CD4-positive, alpha-beta T cell treated with Interleukin-10 for 1 hour (primary cell): ENCODE measurements at places on chromosomes 2 and 18.

- DNase-seq, result peak; percentile 50
These were observed 15.4 kb downstream of the PPM1B start for GRCh38 chr2:44184106-44184505.

DNA sequence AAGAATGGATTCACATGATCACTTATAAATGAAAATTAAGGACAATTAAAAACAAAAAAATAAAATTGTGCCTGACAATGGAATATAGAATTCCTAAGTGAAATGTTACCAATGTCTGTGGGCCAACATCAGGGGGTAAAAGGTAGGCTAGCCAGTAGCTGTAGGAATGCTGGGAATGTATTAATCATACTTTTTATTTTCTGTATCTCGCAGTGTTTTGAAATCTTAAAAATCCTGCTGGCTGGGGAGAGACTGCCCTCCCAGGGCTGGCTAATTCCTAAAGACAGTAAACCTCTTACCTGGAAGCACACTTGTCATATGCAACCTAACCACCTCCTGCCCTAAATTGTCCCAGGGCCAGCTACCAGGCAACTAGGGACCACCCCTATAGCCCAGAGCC, 69.8 kb downstream of the REV1 start:
- no peak for DNase-seq

- DNase-seq, result no peak
These were observed 1024.1 kb downstream of the TMEM182 start for GRCh38 chr2:103785956-103786355.

DNA sequence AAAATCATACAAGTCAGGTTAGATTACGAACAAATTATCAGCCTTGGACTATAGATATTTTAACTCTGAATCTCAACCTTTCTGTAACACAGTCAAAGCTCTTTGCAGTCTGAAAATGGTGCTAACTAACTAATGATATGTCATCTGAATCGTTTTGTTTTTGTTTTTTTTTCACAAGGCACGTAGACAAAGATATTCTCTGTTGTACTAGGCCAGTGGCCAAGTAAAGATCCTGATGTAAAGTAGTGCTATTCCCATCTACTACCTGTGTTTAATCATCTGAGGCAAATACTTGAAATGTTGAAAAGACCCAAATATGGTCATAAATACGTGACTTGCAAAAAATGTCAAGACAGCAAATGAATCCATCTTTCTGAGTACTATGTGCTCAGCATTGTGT, 65.7 kb downstream of the REL start:
- DNase-seq, result no peak

GRCh38 chr18:48159816-48160215, 229.4 kb upstream of the SMAD2 start:
- no peak for DNase-seq

DNA sequence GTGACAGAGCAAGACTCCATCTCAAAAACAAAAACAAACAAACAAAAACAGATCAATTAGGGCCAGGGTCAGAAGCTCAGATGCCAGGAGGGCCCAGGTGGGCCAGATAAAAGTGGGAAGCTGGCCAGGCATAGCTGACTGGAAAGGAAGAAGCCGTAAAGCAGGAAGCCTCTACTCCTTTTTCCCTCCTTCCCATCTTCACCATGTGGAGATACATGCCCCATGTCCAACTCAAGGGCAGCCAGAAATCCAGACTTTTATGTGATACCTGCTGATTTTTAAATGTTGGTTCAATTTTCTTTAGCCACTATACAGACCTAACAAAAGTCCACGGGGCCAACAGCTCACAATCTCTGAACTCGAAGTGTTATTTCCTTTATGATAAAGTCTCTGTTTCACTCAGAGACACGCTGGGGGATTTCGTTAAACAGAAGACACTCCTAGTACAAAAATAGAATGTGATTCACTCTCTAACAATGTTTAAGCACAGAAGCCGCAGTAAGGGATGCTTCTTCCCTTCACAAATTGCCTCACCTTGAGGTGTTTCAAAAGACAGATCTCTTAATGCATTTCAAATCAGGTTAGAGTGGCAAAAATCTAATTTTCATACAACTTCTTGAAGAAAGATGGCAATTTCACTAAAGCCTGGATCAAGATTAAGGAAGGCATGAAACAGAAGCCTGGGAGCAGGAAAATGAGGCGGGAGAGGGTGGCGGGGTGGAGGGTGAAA, 14.0 kb downstream of the TMEM247 start:
- no peak for DNase-seq

GRCh38 chr2:147945660-147946059, 74.9 kb downstream of the ORC4 start:
- DNase-seq, result no peak

GRCh38 chr2:189291460-189291859, 111.9 kb upstream of the COL5A2 start:
- no peak for DNase-seq

DNA sequence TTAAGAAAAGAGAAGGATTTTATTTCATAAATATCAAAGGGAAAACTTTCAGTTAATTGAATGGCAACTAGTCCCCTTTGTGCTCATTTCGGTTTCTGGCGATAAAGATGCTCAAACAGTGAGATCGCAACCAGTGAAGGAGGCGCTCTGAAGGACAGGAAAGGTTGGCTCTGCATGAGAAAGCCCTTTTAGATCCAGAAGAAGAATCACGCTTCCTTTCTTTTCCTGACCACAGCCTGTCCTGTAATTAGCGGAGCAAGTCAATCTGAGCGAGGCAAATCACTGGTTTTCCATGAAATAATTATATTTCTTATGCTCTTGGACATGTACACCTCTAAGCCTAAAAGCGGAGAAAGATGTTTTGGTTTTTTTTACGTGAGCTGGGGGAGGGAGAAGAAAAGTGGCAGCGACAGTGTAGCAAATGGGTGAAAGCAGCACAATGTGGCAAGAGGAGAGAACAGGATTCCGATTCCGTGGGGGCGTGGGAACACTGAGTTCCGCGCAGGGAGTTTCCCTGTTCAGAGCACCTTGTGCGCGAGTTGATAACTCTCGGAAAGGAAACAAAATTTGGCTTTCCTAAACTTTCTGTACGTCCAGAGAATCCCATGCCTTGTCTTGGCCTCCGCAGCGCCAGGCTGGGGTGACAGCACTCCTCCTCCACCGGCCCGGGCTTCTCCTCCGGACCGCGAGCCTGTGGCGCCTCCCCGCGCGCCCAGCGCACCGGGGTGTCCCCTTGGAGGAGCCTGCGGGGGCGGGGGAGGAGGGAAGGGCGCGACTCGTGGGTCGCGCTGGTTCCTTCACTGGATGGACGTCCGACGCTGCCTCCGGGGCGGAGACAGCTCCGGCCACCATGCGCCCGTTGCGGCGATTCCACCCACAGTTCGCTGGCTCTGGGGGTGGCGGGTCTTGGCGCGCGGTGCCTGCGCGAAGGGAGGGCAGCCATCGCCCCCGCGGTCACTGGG, 620 bp upstream of the SLC9A2 start:
- no peak for DNase-seq
